Activated effector memory CD4-positive, alpha-beta T cell treated with Interleukin-2 at 50 U/mL for 16 hours (primary cell): ENCODE measurements at places on chromosomes 5 and 9.

- DNase-seq: no peak
Observed at GRCh38 chr9:137804908-137805630, 72.5 kb upstream of the CACNA1B start.

GRCh38 chr5:159901772-159902171 lies 14.5 kb upstream of the ADRA1B start:
- no peak for DNase-seq

DNA sequence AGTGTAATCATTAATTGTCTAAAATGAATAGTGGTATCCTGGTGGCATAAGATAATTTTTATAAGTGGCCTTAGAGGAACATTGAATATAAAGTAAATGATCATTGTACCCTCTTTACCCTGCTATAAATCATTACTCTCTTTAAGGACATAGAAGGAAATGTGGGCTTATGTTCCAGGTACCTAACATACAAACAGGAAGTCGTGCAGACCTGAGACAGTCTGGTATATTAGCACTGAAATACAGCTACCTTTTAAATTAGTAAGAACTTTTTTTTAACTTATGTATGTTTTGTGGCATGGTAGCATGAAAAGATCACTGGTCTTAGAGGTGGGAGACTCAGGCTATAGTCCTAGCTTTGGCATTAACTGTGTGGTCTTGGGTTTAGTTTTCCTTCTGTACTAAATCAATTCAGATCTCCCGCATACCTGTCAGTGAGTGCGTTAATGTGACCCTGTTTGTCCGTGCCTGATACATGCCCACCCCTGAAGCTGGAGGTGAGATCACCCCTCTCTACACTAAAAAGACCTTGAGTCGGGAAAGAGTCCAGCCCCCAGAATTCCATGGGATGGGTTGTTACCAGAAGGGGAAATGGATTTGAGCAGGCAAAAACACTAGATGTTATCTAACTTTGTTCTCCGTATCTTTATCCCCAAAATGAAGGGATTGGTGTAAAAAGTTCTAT lies 59.4 kb upstream of the ERBIN start:
- no peak for DNase-seq

DNA sequence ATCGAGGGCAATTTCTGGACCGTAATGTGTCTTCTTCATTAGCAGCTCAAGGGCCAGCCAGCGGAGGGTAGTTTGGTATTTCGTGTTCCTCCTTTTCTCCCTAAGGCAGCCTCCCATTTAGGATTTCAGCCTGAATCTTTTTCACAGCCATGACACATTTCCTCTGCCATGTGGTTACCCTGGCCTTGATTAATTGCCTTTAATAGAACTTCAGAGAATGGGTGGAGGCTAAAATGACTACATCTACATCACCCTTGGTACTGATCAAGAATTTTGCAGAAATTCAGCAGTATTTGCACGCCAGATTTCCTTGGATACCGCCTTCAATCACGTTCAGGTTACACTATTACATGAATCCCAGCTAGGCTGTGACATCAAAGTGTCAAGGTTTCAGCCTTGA lies 58.0 kb downstream of the ADAMTS16 start:
- DNase-seq: no peak

DNA sequence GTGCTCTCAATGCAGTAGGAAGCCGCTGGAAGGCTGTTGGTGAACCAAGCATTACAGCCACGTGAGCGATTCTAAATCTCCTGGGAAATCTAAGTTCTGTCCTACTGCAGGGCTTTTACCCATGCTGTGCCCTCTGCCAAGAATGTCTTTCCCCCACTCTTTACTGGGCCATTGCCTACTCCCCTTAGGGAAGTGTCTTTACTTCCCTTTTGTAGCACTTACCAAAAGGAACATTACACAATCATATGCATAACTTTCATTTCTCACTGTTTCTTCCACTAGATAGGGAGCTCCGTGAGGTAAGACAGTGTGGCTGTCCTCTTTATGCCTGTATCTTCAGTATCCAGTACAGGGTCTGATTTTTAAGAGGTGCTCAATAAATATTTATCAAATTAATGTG lies 241.7 kb upstream of the NR4A3 start:
- no peak for DNase-seq

- no peak for DNase-seq
Observed at GRCh38 chr5:171595801-171596231, 176.4 kb downstream of the FGF18 start.
